Activated CD4-positive, alpha-beta memory T cell treated with anti-CD3 and anti-CD28 coated beads, Interleukin-2, amount 10 ng/mL, durations not matched to agents 7 days and 5 days (primary cell): ENCODE measurements at places on chromosomes 7 and 10. TPM values are rescaled to one million over a fixed set of nuclear protein-coding genes. Genes with fewer than 3 reads are reported as not detected.

DNA sequence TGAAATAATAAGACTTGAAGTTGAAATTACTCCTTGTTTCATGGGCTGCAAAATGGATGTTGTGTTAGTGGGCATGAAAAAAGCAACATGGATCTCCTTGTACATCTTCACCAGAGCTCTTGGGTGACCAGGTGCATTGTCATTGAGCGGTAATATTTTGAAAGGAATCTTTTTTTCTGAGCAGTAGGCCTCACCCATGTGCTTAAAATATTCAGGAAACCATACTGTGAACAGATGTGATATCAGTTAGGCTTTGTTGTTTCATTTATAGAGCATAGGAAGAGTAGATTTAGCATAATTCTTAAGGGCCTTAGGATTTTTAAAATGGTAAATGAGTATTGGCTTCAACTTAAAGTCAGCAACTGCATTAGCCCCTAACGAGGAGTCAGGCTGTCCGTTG, 15.3 kb downstream of the STAG3 start:
- H3K27ac ChIP-seq = no peak overlapping the region
- DNase-seq = no peak
- no peaks in the 10 kb centered on the region for H3K36me3 ChIP-seq
- no peak overlapping the region for H3K4me3 ChIP-seq

GRCh38 chr10:54799506-54799905, 1.5 kb downstream of the PCDH15 start:
- H3K4me3 ChIP-seq = no peak overlapping the region
- H3K27ac ChIP-seq = no peak overlapping the region
- no peaks in the 10 kb centered on the region for H3K27me3 ChIP-seq
- DNase-seq = no peak

DNA sequence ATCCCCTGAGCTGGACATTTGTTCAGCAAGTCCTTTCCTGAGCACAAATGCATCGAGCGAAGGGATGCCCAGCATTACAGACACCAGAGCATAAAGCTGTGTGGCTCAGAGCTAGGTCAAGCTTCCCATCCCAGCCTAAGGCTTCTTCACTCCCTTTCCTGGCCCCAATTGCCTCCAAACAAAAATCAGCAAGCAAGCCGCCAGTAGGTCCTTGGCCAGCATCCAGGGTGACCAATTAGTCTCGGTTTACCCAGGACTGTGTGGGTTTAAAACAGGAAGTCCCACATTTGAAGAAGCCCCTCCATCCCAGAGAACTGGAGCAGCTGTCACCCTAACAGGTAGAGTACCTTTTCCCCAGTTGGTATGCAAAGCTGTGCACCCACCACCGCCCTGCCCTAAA, 51.2 kb downstream of the PRKAG2 start:
- no peak for DNase-seq
- H3K36me3 ChIP-seq = no peaks in the 10 kb centered on the region
- H3K27me3 ChIP-seq = no peaks in the 10 kb centered on the region
- H3K27ac ChIP-seq = no peak overlapping the region
- peaks cover 3% of the 10 kb centered on the region for H3K4me1 ChIP-seq
- H3K4me3 ChIP-seq = no peak overlapping the region

Gene NPC1L1
- not detected for total RNA-seq

GRCh38 chr7:50387351-50387750, 62.8 kb downstream of the FIGNL1 start:
- no peak overlapping the region for H3K4me3 ChIP-seq
- no peaks in the 10 kb centered on the region for H3K27me3 ChIP-seq
- no peak overlapping the region for H3K27ac ChIP-seq
- DNase-seq = no peak
- peaks cover 94% of the 10 kb centered on the region for H3K36me3 ChIP-seq
- H3K4me1 ChIP-seq = peaks cover 65% of the 10 kb centered on the region

- no peaks in the 10 kb centered on the region for H3K27me3 ChIP-seq
- no peak overlapping the region for H3K4me3 ChIP-seq
- peaks cover 33% of the 10 kb centered on the region for H3K36me3 ChIP-seq
- no peak overlapping the region for H3K27ac ChIP-seq
- H3K4me1 ChIP-seq = peaks cover 4% of the 10 kb centered on the region
Measured at GRCh38 chr7:155722118-155722517, 77.7 kb downstream of the RBM33 start.

DNA sequence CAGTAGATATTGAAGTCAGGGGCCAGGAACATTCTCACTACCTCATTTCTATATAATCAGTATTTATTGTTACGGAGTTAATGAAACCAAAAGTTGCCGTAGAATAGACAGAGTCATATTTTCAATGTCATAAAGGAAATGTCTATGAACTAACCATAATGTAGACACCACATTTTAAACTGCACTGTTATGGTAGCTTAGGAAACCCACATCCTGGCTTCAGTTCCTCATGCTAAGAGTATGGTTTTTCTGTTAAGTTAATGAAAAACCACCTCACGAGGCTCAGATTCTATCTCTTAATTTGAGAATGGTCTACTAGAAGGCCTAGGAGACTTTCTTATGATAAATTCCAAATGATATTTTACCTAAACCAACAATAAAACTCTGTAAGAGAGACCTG, 166.5 kb downstream of the TMEM26 start:
- DNase-seq = peak; percentile 39
- H3K4me3 ChIP-seq = peak overlapping the region; percentile 31
- peak overlapping the region; percentile 72 for H3K27ac ChIP-seq
- peaks cover 27% of the 10 kb centered on the region for H3K36me3 ChIP-seq
- peaks cover 47% of the 10 kb centered on the region for H3K4me1 ChIP-seq

GRCh38 chr10:42998481-42999384, 78.1 kb upstream of the RET start:
- H3K27ac ChIP-seq = no peak overlapping the region
- H3K4me3 ChIP-seq = no peak overlapping the region
- peaks cover 2% of the 10 kb centered on the region for H3K27me3 ChIP-seq
- H3K4me1 ChIP-seq = no peaks in the 10 kb centered on the region
- no peak for DNase-seq

DNA sequence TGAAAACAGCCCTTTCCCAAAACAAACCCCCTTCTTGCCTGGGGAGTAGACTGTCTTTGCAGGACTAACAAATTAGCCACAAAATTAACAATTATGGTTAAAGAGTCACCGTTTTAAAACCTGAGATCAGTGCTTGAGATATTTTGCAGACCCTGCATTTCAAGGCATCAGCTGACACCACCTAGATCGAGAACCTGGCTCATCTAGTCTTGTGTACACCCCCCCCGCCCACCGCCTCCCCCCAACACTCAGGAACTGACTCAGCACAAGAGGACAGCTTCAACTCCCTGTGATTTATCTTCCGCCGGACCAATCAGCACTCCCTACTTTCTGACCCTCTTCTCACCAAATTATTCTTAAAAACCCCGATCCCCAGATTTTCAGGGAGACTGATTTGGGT, 737.1 kb downstream of the PHTF2 start:
- H3K36me3 ChIP-seq = no peaks in the 10 kb centered on the region
- no peak overlapping the region for H3K4me3 ChIP-seq
- H3K27me3 ChIP-seq = no peaks in the 10 kb centered on the region

DNA sequence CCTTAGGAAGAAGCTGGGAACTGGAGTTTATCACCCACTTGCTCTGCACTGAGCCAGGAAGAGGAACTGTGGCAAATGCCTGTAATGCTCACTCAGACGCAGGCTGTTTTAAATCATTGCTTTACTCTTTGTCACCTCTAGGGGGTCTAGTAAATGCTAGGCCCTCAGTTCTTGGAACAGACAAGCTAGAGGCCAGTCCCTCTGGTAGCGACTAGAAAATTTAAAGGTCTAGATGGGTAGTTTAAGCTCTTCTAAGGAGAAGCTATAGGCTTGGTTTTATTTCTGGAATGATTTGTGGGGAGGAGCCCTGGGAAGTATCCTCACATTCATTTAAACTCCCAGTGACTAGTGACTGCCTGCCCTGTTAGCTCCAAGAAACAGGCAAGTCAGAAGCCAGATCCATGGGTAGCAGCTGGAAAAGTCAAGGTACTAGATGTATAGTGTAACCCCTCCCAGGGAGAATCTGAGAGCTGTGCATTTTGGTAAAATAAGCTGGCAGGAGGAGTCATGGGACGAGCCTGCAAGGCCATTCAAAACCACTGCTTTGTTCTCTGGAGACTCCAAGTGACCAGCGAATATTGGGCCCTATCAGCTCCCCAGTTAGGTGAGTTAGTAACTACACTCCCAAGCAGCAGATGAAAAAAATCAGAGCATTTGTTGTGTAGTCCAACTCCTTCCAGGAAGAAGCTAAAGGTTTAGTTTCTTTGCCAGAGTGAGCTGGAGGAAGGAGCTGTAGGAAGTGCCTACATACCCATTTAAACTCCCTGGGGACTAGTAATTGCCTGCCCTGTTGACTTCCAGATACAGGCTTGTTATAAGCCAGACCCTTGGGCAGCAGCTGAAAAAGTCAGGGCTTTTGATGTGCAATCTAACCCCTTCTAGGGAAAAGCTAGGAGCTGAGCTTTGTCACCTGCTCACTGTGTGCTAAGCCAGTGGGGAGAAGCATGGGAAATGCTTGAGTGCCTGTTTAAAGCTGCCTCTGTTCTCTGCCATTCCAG, 68.9 kb downstream of the DYNC1I1 start:
- no peaks in the 10 kb centered on the region for H3K27me3 ChIP-seq
- H3K4me1 ChIP-seq = no peaks in the 10 kb centered on the region
- no peak for DNase-seq
- no peaks in the 10 kb centered on the region for H3K36me3 ChIP-seq
- no peak overlapping the region for H3K4me3 ChIP-seq
- H3K27ac ChIP-seq = no peak overlapping the region

GRCh38 chr10:98039690-98040381, 9.4 kb upstream of the CRTAC1 start:
- DNase-seq = no peak
- H3K4me1 ChIP-seq = no peaks in the 10 kb centered on the region
- H3K4me3 ChIP-seq = no peak overlapping the region
- no peaks in the 10 kb centered on the region for H3K36me3 ChIP-seq
- H3K27ac ChIP-seq = no peak overlapping the region
- H3K27me3 ChIP-seq = peaks cover 68% of the 10 kb centered on the region

GRCh38 chr7:26286157-26286556, 5.5 kb upstream of the SNX10 start:
- H3K4me3 ChIP-seq = no peak overlapping the region
- no peak for DNase-seq
- peaks cover 7% of the 10 kb centered on the region for H3K27me3 ChIP-seq
- H3K27ac ChIP-seq = no peak overlapping the region

DNA sequence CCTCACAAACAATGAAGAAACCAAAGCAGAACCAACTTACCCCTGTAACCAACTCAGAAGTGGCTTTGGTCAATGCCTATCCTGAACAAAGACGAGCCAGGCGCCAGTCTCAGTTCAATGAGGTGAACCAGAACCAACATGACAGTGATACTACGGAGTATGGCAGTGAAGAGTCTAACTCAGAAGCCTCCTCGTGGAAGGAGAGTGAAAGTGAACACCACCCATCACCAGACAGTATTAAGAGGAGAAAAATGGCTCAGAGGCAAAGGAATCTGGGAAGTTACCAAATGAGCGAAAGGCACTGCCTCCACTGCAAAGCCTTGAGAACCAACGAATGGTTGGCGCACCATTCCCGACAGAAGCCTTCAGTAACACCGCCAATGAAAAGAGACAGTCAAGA, 8.4 kb downstream of the SSMEM1 start:
- no peak for DNase-seq
- H3K27ac ChIP-seq = no peak overlapping the region
- H3K4me3 ChIP-seq = no peak overlapping the region
- no peaks in the 10 kb centered on the region for H3K36me3 ChIP-seq

GRCh38 chr7:42869131-42870020, 42.5 kb downstream of the C7orf25 start:
- H3K4me1 ChIP-seq = peaks cover 13% of the 10 kb centered on the region
- H3K27me3 ChIP-seq = no peaks in the 10 kb centered on the region
- H3K36me3 ChIP-seq = no peaks in the 10 kb centered on the region

GRCh38 chr10:94546901-94547185, 1.3 kb downstream of the HELLS start:
- no peak for DNase-seq

DNA sequence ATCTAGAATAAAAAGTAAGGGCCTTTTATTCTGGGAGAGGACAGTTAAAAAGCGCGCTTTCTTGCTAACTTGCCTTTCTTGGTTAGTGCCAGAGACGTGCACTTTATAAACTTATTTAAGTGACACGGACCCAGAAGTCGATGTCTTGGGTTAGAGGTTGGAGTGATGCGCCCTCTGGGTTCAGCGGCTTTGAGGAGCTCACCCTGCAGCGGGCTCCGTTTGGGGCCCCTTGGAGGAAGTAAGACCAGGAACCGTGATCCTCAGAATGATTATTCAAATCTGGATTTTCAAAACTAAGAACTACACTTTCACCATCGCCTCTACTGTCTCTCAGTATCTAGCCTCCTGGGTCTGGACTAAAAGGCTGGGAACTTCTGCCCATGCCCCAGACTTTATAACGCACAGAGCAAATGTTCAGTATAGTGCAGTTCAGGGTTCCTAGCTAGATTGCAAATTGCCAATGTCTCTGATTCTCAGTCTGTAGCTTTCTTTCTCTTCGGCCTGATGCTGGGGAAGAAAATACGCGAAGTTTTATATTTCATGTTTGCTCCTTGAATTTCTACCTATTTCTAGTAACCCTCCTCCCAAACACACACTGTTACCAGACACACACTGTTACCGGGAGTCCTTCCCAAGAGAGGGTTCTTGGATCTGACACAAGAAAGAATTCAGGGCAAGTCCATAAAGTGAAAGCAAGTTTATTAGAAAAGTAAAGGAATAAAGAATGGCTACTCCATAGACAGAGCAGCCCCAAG, 18.6 kb upstream of the SMO start:
- no peak for DNase-seq
- peak overlapping the region; percentile 59 for H3K4me3 ChIP-seq
- no peak overlapping the region for H3K27ac ChIP-seq
- peaks cover 18% of the 10 kb centered on the region for H3K4me1 ChIP-seq
- H3K36me3 ChIP-seq = no peaks in the 10 kb centered on the region
